ENCODE measurements at places on chromosomes 2 and 18.

DNA sequence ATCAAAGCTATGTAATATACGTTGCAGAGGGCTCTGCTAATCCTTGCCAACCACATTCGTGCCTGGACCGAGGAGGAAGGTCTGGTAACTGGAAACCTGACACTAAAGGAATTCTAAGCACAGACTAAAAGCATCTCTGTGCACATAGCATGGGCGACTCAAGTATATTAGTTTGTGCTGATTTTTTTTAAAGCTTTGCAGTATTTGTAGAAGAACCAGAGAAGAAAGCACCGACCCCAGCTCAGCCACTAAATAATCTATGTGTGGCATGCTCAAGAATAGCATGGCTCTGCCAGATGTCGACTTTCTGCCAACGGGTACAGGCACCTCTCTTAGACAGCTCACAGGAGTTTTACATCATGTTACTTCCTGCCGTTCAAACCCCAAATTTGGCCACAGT is 73.2 kb upstream of the NRP2 start:
- no peak for DNase-seq

DNA sequence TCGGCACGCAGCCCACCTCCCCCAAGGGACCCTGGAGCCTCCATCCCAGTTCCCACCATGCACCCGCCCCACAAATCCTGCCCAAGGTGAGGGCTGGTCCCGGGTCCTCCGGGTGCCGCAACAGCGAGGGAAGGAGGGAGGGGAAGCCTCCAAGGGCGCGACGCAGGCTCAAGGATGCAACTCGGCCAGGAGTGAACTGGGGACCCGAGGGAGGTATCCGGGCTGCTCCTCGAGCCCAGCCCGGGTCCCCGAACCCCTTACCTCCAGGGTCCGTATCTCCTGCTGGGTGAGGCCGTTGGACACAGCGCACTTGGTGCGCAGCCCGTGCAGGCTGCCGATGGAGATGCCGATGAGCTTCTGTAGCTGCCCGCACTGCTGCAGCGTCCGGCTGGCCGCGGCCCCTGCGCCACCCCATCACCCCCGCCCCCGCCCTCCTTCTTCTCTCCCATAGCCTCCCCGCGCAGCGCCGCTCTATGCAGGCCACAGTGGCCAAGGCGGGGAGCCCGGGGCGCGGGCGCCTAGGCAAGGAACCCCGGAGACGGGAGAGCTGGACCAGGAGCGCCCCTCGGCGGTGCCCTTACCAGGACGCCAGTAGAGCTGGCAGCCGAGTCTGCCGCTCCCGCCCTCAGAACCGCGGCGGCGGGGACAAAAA is 124.1 kb downstream of the ANKRD30BL start:
- no peak for DNase-seq

GRCh38 chr18:33146014-33146413 is 294.5 kb downstream of the CCDC178 start:
- DNase-seq: no peak

GRCh38 chr2:44652701-44653100 is 288.8 kb upstream of the SIX3 start:
- DNase-seq: no peak

- no peak for DNase-seq
Observed at GRCh38 chr18:41731884-41732283, 223.2 kb upstream of the PIK3C3 start.

DNA sequence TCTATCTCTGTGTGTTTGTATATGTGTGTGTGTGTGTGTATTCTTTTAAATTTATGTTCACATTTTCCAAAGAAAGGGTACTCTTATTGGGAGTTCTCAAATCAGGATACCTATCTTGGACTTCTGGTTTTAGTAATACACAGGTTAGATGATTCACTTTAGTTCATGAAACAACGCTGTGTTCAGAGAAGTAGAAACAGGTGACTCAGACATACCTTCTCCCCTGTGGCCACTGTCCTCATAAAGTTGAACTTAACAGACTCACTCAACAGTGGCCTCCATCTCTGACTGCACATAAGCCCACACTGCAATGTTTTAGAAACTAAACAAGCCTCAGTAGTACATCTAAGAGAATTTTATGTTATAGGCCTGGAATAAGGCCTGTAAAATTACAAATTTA is 566.6 kb upstream of the VRK2 start:
- DNase-seq: no peak

- no peak for DNase-seq
Observed at GRCh38 chr2:74181739-74182138, 3.1 kb upstream of the MOB1A start.

- DNase-seq: no peak
Observed at GRCh38 chr18:45611943-45612342, 3.3 kb upstream of the SLC14A2 start.

DNA sequence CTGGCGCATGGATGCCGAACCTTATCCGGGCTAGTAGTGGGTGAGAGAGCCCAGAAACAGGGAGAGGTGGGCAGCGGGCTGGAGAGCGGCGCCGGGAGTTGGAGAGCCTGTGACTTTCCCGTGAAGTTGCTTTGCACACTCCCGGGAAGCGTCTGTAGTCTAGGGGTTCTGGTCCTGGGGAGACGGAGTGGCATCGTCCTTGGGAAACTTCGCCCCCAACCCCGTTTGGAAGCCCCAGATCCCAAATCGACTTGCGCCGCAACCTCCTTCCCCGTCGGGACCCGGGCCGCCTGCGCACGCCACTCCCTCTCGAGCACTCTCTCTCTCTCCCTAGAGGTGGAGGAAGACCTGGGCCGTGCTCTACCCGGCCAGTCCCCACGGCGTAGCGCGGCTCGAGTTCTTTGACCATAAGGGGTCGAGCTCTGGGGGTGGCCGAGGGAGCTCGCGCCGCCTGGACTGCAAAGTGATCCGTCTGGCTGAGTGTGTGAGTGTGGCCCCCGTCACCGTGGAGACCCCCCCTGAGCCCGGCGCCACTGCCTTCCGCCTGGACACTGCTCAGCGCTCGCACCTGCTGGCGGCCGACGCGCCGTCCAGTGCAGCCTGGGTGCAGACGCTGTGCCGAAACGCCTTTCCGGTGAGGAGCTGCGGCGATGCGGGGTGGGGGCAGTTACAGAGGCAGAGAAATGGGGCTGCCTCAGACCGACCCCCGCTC is 456 bp downstream of the DOK1 start:
- DNase-seq: no peak

GRCh38 chr2:219752726-219753125 is 125.3 kb downstream of the SLC4A3 start:
- no peak for DNase-seq

GRCh38 chr2:200800458-200800857 is 11.3 kb upstream of the BZW1 start:
- DNase-seq: no peak

GRCh38 chr2:30022444-30023071 is 101.2 kb upstream of the ALK start:
- no peak for DNase-seq

GRCh38 chr18:72539901-72540300 is 4.2 kb downstream of the CBLN2 start:
- DNase-seq: no peak

DNA sequence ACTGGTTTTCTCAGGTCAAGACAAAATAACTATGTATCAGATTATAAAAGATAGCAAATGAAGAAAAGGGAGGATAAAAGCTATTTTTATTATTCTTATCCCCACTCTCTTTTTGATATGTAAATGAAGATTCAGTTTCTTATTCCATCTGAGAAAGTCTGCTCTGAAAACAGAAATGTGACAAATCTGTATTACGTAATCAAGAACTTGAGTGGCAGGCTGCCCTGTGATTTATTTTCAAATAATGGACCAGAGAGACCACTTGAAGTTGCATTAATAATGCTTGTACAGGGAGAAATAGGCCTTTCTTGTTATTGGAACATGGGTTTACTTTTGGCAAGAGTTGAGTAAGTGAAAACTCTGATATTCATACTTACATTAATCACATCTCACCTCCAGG is 727.4 kb downstream of the DPP10 start:
- DNase-seq: no peak

- DNase-seq: no peak
Observed at GRCh38 chr18:62396381-62396780, 71.3 kb downstream of the TNFRSF11A start.

- DNase-seq: no peak
Observed at GRCh38 chr2:598058-598802, 79.0 kb downstream of the TMEM18 start.

- DNase-seq: no peak
Observed at GRCh38 chr2:240960971-240961876, 37.2 kb upstream of the SNED1 start.

- no peak for DNase-seq
Observed at GRCh38 chr2:46915281-46915810, at the start of gene MCFD2. TSS of gene MCFD2 (minus strand) at chr2:46915806. CDS start at chr2:46909171, 6,635 bp downstream.

DNA sequence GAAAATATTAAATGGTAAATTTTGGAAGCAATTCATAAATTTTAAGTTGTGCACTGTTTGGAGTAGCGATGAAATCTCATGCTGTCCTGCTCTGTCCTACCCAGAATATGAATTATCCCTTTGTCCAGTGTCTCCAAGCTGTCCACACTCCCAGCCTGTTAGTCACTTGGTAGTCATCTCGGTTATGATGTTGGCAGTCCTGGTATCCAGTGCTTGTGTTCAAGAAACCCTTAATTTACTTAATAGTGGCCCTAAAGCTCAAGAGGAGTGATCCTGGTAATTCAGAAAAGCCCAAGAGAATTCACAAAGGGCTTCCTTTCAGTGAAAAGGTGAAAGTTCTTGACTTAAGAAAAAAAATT is 71.8 kb upstream of the STAM2 start:
- DNase-seq: no peak

DNA sequence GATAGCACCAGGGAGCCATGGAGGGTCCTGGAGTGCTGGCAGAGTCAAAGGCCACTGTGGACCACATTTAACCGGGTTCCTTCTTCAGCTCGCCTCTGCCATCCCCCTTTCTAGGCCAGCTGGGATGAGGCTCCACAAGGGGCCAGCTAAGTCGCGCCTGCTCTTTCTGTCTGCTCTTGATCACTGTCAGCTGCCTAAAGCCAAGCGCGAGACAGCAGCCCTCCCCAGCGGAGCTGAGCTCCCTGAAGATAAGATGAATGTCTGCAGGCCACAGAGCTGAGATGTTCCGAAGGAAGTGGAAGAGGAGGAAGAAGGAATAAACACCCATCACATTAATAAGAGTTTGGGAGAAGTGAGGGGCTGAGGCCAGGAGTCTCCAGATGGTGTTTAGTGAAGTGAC is 99.6 kb downstream of the CELF4 start:
- no peak for DNase-seq

GRCh38 chr2:217489145-217489960 is 513.4 kb downstream of the TNS1 start:
- DNase-seq: no peak

- no peak for DNase-seq
Observed at GRCh38 chr2:58535990-58536389, 294.9 kb upstream of the FANCL start.

DNA sequence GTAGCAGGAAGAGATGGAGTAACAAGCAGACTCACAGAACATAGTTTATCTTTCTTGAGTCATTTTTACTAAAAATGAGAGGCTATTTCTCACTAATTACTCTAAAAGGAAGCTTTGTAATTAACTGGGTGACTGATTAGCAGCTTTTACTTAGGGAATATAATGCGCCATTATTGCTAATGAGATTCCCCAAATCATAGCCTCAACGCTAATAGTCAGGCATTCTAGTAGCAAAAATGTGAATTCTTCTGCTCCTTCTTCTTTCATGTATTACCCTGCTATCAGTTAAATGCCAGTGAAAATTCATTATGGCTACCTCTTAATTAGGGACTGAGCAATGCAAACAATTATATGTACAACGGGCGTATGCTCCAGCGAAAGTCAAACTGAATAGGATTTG is 349.8 kb downstream of the CDH19 start:
- DNase-seq: no peak

- peak; percentile 49 for DNase-seq
Observed at GRCh38 chr2:21042958-21043743, 722 bp downstream of the APOB start.

GRCh38 chr2:109374548-109375130 is 239.1 kb downstream of the SEPTIN10 start:
- no peak for DNase-seq

DNA sequence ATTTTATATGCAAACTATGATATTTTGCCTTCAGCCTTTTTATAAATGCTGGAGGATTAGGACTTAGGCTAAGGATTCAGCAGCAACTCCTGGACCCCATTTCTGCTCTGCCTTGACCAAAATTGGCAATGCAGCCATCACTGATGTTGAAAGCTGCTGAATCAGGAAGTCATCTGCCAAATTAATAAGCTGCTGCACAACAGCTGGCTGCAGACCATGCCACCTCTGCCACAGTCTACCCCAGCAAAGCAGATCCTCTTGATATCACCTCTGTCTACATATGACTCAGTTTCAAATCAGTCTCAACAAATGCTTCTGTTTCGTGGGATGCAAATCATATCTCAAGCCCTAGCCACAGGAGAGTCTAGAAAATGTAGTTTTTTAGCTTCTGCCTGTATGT is 7.1 kb upstream of the SOS1 start:
- DNase-seq: peak; percentile 22

GRCh38 chr2:56040189-56040588 is 116.6 kb upstream of the EFEMP1 start:
- DNase-seq: no peak

DNA sequence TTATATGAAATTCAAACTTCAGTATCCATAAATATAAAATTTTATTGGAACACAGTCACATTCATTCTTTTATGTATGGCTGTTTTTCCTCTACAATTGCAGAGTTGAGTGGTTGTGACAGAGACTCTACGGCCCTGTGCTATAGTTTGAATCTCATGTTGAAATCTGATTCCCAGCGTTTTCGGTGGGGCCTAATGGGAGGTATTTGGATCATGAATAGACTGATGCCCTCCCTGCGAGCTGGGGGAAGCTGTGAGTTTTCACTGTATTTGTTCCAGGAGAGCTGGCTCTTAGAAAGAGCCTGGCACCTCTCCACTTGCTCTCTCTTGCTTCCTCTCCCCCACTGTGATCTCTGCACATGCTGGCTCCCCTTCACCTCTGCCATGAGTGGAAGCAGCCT is 1.7 kb downstream of the PFN4 start:
- no peak for DNase-seq

GRCh38 chr2:27798948-27799645 is 27.6 kb downstream of the MRPL33 start:
- no peak for DNase-seq

GRCh38 chr2:42648796-42649195 is 80.4 kb downstream of the MTA3 start:
- DNase-seq: no peak

- no peak for DNase-seq
Observed at GRCh38 chr2:151191001-151191400, 70.7 kb downstream of the RBM43 start.

DNA sequence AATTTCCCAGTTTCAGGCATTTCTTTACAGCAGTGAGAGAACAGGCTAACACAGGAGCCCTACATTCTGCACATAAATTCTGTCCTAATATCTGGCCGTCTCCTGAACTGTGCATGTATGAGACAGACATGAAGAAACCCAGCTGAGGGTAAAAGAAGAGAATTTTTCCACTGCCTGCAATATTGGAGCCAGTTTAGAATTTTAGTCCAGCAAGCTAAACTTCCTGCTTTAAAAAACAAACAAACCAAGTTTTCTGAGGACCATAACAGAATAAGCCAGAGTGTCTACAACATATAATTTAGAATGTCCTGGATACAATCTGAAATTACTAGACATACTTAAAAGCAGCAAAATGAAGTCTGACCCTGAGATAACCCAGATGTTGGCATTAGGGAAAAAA is 215.1 kb upstream of the KLHL29 start:
- DNase-seq: no peak
